Panc1 (cell line): ENCODE measurements at places on chromosomes 7 and 10.

DNA sequence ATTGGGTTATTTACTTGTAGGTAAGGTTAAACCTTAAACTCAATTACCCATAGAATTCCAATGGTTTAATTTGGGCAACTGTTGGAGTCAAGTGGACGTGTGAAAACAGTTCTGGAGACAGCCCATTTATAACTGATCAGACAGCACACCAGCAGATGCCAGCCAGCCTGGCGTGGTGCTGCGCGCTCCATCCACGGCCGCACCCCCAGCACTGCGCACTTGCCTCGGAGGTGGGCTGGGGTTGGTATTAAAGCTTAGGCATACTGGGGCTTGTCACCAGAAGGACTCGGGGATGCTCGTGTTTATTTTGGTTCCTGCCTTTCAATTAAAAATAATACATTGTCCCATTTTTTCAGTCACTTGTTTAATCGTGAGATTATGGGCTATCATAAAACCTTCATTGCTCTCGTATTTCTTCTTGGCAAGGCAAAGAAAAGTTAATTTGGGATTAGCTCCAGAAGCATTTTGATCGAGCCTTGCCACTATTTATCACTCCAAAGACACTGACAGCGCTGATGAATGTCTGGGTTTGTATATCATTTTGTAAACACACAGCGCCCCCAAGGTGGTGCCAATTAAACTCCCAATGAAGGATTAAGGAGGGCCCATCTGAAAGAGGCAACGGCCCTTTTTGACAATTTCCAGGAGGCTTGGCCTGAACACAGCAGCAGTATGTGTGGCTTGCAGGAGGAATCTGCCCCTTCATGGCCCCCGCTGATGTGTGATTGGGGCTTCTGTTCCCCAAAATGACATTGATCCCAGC, 204.5 kb upstream of the CXCL12 start:
- DNase-seq = no peak

DNA sequence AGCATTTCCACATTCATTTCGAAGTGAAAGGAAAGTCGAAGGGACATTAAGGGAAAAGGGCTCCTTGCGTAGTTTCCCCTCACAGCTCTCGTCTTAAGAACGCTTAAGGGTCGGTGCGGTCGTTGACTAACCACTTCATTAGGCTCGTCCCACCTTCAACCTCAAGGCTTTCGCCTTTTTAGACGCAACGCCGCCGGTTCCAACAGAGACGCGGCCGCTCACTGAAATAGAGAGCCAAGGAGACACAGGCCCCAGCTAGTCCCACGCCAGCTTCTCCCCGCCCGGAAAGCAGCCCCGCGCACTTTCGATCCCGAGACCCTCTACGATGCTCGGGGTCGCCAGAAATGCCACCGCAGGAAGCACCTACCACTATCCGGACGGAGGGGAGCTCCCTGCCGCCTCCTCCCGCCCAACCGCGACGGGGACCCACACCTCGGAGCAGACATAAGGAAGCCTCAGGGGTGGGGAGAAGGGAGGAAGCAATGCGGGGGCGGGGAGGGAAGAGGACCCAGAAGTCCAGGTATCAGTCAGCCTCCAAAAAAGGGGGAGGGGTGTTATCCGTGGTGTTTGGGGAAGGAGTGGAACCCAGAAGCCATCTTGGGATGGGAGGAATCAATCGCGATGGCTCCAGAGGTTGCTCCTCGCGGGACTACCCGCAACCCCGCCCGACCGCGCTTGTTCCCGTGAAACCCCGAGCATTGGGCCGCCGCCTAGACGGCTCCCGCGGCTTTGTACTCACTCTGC, 559 bp downstream of the TRA2A start:
- no peak for DNase-seq

DNA sequence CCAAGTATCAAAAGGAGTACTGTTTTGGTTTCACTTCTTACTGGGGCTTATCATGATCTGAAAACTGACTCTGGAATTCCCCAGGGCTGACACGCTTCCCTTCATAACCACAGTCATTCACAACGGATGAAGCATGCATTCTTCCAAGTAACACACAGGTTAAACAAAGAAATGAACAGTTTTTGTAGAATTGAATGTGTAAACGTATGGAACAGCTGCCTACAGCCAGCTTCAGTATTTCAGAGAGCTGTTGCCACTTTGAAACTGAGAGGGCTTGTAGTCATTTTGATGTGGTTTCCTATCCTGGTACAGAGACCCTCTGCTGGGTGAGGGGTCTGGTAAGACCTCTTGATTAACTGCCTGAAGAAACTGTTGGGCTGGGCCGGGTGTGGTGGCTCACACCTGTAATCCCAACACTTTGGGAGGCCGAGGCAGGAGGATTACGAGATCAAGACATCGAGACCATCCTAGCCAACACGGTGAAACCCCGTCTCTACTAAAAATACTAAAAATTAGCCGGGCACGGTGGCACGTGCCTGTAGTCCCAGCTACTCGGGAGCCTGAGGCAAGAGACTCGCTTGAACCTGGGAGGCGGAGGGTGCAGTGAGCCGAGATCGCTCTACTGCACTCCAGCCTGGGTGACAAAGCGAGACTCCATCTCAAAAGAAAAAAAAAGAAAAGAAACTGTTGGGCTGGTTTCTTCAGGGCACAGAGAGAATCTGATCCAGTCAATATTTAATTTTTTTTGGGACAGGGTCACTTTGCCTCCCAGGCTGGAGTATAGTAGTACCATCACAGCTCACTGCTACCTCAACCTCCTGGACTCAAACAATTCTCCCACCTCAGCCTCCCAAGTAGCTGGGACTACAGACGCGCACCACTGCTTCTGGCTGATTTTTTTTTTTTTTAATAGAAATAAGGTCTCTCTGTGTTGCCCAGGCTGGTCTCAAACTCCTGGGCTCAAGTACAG, 4.7 kb downstream of the NFE2L3 start:
- no peak for DNase-seq

DNA sequence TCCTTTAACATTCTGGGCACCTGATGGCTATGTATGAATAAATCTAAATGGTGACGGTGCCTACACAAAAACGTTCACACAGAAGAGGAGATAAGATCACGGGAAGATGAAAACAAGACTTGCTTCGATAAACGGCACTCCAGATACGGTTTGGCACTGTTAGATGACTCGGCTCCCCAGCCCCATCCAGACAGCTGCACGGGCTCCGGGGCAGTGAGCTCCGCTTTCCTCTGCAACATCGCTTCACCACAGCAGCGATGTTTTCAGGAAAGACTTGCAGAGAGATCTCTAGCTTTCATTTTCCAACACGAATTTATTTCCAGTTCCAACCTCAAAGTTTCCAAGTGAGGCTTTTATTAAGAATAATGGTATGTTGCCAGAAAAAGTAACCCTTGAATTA, 132.1 kb downstream of the KLF6 start:
- no peak for DNase-seq

- no peak for DNase-seq
Observed at GRCh38 chr10:123890756-123891143, 857 bp downstream of the CPXM2 start.
